ENCODE measurements at places on chromosomes 7 and 10.

GRCh38 chr10:132291826-132292225 lies 15.9 kb downstream of the STK32C start:
- DNase-seq: no peak

- no peak for DNase-seq
These were observed 626.5 kb upstream of the GALNT17 start for GRCh38 chr7:70505468-70505867.

- peak; percentile 2 for DNase-seq
These were observed 64.5 kb downstream of the HIF1AN start for GRCh38 chr10:100600218-100600617.

DNA sequence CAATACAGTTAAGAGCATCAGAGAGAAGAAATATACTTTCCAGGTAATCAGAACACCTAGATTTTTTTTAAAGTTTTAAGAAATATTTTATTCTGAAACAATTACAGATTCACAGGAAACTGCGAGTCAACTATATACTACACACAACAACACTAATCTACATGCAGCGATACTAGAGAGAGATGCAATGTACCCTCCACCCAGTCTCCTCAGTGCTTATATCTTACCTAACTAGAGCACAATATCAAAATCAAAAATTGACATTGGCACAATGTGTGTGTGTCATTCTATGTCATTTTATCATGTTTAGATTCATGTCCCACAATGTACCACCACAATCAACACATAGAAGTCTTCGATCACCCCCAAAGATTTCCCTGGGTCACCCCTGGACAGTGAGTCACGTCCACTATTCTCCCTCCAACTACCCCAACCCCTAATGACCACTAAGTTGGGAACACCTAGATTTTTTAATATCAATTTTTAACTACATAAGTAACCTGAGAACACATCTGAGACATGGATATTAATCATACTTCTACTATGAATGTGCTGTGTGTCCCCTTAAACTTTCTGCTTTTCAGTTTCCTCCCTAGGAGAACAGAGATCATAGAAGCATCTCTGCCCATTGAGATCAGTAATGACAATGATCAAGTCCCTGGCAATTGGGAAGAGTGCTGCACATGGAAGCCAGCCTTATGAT lies 86.5 kb downstream of the GSAP start:
- DNase-seq: no peak

- DNase-seq: no peak
These were observed 22.6 kb downstream of the COL28A1 start for GRCh38 chr7:7512861-7513597.

GRCh38 chr7:131071786-131072504 lies 255.7 kb upstream of the MKLN1 start:
- peak; percentile 80 for DNase-seq

GRCh38 chr10:88881320-88881719 lies 1.3 kb downstream of the STAMBPL1 start:
- DNase-seq: peak; percentile 24

DNA sequence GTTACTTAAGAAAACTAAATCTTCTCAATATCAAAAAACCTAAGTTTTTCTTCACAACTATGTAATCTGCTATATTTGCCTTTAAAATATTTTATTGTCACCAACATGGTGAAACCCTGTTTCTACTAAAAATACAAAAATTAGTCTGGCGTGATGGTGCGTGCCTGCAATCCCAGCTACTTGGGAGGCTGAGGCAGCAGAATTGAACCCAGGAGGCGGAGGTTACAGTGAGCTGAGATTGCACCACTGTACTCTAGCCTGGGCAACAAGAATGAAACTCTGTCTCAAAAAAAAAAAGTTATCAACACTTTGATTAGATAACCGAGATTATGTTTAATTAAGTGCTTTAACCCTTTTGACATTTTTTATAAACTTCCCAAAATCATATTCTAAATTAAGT lies 28.3 kb upstream of the CLDN4 start:
- DNase-seq: no peak

- DNase-seq: no peak
These were observed 22.4 kb downstream of the ZFAND2A start for GRCh38 chr7:1137517-1138167.

DNA sequence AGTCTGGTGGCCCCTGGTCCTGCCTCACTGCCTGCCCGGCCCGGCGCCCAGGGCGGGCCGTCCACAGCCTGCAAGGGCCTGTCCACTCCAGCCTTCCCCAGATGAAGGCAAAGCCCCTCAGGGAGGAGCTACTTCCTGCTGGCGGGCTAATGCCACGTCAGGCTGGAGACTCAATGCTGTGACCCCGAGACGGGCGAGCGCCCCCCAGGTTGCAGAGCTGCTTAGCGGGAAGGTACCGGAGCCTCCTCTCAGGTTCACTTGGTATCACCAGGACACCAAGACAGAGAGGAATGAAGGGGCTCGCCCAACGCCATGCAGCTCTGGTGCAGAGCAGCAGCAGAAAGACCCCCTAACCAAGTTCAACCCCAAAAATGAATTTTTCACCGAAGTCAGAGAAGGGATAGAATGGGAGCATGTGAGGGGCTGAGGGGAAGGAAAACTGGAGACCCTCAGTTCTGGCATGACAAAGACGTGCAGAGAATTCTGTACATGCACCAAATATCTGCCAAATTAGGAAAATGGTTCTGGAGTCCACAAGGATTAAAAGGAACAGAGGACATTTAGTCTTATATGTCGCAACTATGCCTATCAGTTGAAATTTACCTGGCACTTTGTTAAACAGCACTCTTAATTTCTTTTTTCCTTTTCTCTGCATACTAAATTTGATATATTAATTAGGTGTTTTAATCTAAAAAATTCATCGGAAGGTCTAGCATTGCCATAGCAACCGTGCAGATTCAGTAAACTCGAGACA lies 2.8 kb downstream of the STK32C start:
- no peak for DNase-seq

- peak; percentile 73 for DNase-seq
These were observed 3.6 kb upstream of the ARID5B start for GRCh38 chr10:61897671-61898434.

- DNase-seq: no peak
These were observed 488.0 kb upstream of the POM121L12 start for GRCh38 chr7:52547308-52547910.

GRCh38 chr7:136292365-136292764 lies 315.2 kb upstream of the MTPN start:
- no peak for DNase-seq

DNA sequence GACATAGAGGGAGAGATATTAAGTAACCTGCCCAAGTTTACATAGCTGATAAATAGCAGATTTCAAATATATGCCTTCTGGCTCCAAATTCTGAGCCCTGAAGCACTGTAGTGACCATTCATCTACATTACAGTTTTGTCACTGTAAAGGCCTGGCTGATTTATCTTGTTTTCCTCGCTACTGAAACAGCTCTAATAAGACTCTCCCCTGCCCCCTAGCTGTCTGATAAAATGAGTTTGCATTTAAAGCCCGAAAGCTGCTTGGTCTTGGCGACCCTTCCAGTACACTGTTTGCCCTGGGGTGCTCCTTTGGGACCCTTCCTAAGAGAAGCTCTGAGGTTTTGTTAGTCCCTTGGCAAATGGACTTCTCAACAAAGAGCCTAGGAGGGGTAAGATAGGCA lies 59.7 kb upstream of the RAB11FIP2 start:
- peak; percentile 7 for DNase-seq

DNA sequence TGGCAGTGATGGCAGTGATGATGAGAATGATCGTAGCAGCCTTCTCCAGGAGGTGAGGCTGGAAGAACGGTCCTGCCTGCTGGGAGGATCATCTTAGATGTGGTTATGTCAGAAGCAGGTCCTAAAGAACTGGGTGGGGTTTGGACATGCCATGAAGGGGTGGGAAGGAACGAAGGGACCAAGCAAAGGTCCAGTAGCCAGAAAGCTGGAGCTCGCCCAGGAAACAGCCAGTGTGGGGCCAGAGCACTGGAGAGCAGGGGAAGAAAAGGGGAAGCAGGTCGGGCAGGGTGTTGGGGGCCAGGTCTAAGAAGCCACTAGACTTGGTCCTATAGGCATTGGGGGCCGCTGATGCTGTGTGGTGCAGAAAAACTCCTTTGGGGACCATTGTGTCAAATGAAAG lies 127.4 kb downstream of the RGS10 start:
- no peak for DNase-seq

DNA sequence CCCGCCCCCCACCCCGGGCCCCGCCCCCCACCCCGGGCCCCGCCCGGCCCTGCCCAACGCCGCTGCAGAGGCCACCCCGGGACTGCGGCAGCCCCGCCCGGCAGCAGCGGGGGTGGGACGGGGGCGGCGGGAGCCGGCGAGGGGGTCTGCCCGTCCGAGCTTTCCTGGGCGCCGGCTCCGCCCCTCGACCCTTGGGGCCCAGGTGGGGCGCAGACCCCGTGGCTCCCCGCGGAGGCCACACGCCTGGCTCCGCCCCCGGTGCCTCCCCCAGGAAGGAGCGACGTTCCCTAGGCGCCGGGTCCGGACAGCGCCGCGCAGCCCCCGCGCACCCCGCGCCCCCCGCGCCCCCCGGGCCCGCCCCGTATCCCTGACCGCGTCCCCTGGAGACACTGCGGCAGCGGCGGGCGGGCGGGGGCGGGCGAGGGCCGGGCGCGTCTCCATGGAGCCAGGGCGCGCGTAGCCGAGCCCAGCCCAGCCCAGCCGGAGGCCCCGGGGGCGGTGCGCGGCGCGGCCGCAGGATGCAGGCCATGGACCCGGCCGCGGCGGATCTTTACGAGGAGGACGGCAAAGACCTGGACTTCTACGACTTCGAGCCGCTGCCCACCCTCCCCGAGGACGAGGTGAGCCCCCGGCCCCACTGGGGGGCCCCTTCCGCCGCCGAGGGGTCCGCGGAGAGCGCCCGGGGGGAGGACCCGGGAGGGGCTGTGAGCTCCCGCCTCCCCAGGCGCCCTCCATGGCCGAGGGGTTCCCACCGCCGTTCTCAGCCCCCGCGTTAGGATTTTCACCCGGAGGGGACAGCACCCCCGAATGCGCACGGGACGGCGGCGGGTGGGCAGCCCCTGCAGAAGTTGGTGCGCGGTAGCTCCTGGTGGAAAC lies at the start of gene KNDC1:
TSS of gene KNDC1 (plus strand) at position 270 of the 876 bp plus-strand sequence. CDS start at position 519, 249 bp downstream.
- DNase-seq: no peak

DNA sequence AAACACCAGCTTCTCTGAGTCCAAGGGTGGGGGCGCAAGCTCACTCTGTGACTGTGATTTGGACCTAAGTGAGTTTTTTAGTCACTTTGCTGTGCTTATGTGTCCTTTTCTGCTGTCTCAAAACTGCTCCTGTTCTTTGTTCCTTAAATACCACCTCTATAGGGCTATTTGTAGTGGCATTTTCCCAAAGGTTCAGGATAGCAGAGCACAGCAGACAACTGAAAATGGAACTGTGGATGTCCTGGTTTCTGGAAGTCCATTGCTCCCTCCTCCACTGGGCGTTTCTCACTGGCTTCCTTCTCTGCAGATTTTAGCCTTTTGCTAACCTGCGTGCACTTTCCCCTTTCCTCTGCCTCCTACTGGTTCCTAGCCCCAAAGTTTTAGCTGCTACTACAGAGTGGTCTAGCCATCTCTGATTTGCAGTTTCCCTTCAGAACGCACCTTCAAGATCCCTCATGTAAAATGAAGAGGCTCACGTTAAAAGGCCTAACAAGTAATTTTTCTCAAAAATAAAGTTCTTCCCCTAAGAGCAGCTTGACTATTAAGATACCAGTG lies 25.6 kb downstream of the BLVRA start:
- DNase-seq: no peak

DNA sequence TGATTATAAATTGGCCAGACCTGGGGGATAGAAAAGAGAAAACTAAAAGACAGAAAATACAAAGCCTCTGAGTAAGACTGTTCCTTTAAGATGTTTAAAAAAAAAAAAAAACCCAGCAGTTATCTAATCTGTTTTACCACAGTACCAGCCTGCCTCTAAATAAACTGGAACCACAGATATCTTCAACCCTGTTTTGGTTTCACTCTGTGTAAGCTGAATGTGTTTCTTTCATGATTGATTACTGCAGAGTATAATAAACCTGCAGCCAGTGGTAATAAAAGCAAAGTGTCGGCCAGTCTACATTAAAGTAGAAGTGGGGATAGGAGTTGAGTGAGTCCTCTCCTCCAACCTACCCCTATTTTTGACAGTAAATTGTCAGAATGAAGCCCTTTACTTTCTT lies 40.6 kb downstream of the MGAM2 start:
- DNase-seq: no peak

GRCh38 chr7:107036535-107036934 lies 8.0 kb upstream of the PRKAR2B start:
- no peak for DNase-seq

DNA sequence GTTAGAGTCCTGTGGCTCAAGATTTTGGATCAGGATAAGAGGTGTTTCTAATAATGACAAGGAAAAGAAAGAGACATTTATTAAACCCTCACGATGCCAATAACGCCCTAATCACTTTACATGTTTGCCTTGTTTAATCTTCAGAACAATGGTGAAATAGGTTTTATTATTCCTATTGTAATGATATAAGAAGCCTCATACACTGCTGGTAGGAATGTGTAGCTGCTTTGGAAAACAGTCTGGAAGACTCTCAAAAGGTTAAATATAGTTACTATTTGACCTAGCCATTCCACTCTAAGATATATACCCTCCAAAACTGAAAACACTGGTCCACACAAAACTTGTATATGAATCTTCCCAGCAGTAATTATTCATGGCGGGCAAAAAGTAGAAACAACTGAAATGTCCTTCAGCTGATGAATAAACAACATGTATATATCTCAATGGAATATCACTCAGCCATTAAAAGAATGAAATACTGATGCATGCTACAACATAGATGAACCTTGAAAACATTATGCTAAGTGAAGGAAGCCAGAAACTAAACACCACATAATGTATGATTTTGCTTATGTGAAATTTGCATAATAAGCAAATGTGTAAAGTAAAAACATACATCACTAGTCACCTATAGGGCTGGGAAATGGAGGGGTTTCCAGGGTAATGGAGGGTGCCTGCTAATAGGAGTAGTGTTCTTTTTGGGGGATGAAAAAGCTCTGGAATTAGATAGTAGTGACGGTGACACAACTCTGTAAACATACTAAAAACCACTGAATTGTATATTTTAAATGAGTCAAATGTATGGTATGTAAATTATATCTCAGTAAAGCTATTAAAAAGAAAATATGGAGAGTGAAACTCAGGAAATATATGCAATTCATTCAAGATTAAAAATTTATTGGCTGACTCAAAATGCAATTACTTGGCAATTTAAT lies 76.9 kb upstream of the ANK3 start:
- DNase-seq: no peak

- no peak for DNase-seq
These were observed 25.9 kb upstream of the OCM start for GRCh38 chr7:5854738-5855137.

GRCh38 chr10:102150970-102151773 lies 1.0 kb upstream of the NOLC1 start:
- DNase-seq: peak; percentile 70

DNA sequence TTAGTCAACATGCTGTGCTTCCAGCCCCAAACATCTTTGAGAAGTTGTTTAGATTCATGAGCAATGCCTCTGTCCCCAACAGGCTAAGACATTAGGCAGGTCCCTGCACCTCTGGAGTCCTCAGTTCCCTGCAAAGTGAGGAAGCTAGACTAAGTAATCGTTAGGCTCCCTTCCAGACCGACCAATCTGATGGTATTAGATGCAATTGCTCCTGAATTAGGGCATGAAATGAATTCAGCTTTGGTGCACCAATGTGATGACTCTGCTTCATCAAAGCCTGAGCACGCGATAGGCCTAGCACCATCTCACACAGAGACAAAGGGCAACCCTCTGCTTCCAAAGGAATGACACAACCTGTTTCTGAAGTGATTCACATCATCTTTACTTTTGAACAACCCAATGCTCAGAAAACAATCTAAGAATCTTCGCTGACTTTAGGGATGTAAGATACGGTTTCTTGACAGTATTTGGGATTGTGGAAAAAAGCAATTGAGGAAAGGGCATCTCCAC lies 723 bp upstream of the TES start:
- DNase-seq: no peak

GRCh38 chr7:33874943-33875342 lies 30.4 kb upstream of the BMPER start:
- DNase-seq: peak; percentile 75

Data from amniotic epithelial cell (primary cell).